CD4-positive, alpha-beta T cell treated with Interleukin-10 for 1 hour (primary cell): ENCODE measurements at places on chromosomes 13 and 19.

DNA sequence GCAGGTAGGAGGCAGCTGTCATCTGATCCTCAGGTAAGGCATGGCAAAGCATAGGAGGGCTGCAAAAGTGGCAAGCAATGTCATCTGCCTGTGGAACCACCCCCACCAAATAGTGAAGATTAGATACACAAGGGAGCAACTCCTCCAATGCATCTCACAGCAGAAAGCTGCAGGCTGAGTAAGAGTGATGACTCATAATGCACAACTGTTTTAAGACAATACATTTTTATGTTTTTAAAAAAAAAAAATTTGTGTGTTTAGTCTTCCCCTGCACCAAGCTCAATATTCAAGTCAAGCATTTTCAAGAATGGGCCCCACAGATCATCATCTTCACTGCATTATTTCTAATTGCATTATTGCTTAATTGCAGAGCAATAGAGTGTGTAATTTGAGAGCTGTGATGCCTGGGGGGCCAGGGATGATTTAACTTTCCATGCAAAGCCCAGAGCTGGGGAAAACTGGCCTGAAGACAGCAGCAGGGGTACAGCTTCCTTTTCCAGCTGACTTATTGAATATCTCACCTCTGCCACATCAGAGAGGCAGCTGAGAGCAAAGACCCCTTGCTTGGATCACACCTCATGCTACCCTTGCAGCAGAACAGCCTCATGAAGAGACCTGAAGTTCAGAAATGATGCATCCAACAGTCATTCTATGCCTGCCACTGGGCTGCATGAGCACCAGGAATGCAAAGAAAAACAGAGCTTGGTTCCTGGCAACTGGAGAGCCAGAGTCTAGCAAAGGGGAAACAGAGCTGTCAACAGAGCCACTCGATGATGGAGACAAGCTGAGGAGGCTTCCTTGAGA is 22.7 kb upstream of the POP4 start:
- no peak for DNase-seq

GRCh38 chr13:79723519-79724024 is 242.6 kb downstream of the NDFIP2 start:
- DNase-seq, result no peak

GRCh38 chr19:2250766-2251105 is 1.6 kb downstream of the AMH start:
- no peak for DNase-seq

GRCh38 chr19:16897029-16897855 is 8.4 kb downstream of the F2RL3 start:
- peak; percentile 78 for DNase-seq

GRCh38 chr13:50585674-50586413 is 257.6 kb downstream of the DLEU7 start:
- DNase-seq, result no peak

DNA sequence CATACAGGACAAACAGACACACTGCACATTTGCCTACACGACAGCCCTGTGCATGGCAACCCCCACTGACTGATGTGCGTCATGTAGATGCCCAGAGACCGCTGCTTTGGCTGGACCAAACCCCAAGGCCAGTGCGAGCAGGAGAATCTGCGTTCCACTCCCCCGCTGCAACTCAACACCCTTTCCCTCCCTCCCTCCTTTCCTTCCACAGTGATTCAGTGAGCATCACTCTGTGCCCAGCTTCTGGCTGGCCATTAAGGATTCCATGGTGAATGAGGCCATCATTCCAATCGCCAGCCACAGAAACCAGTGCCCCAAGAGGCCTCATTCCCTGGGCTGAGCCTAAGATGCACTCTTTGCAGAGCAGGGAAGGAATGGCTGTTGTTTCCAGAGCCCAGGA is 61.6 kb downstream of the GSX1 start:
- no peak for DNase-seq

GRCh38 chr19:2236064-2236313 is 140 bp downstream of the PLEKHJ1 start:
- no peak for DNase-seq

DNA sequence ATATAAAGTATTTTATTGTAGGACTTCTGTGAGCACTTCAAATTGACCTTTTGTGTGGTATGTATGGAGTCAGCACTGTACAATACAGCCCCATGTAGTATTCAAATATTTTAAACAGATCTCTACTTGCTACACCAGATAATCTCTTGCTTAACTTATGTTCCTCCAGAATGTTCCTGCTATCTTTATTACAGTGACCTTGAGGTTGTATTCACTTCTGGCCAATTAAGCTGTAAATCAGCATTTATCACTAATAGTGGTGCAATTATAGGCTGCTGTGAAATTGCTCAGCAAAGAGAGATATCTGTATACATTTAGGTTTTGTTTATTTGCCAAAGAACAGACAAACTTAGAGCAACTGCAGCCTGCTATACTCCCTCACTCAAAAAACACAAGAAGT is 1218.6 kb downstream of the PCDH17 start:
- no peak for DNase-seq

DNA sequence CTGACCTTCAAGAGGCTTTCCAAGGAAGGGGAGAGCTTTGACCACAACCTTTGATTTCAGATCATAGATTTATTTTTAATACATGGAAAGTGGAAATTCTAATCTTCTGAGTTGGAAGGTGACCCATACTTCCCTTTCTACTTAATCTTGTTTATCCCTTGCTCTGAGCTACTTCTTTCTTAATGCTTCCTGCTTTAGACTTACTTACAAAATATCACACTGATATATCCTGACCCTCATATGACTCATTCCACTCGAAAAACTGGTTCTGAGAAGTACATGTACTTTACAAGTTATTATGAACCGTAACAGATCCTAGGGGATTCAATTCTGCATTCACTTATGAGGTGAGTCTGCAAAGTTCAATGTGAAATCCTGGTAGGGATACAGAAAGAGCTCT is 76.2 kb upstream of the IRS2 start:
- no peak for DNase-seq

GRCh38 chr13:29771247-29771646 is 79.2 kb downstream of the UBL3 start:
- peak; percentile 64 for DNase-seq

GRCh38 chr13:104170980-104171555 is 1104.9 kb upstream of the SLC10A2 start:
- no peak for DNase-seq
